Esophagus squamous epithelium (tissue), 5 donors: ENCODE measurements at places on chromosomes 16 and 17. TPM values are rescaled to one million over a fixed set of nuclear protein-coding genes. Genes with fewer than 3 reads are reported as not detected.

The KRTAP9-8 gene
- not detected for total RNA-seq

The CMIP gene
- total RNA-seq: 33.6 TPM

The SYT17 gene
- total RNA-seq: 6.0 TPM

The VPS9D1 gene
- 16.4 TPM for total RNA-seq

The GAS7 gene
- 39.1 TPM for total RNA-seq

The CCL11 gene
- total RNA-seq: 0.26 TPM

The ATP1B2 gene
- 0.21 TPM for total RNA-seq

The MAF gene
- 18.9 TPM for total RNA-seq

The FOXL1 gene
- 0.57 TPM for total RNA-seq

The SMARCE1 gene
- 47.2 TPM for total RNA-seq

The GDPD1 gene
- 2.0 TPM for total RNA-seq

The MSI2 gene
- total RNA-seq: 16.3 TPM

The METTL22 gene
- total RNA-seq: 4.9 TPM

The PSMB3 gene
- 161 TPM for total RNA-seq

The SMARCD2 gene
- total RNA-seq: 140 TPM

The KRT40 gene
- 0.19 TPM for total RNA-seq

The CDRT15 gene
- not detected for total RNA-seq

The TMIGD1 gene
- not detected for total RNA-seq

The EPX gene
- not detected for total RNA-seq

The PYY gene
- total RNA-seq: not detected

The CMTM2 gene
- not detected for total RNA-seq
